ENCODE measurements at places on chromosomes 2 and 18.

GRCh38 chr2:16010011-16010410, 69.7 kb downstream of the MYCN start:
- no peak for DNase-seq

- no peak for DNase-seq
Observed at GRCh38 chr18:58862851-58863538, 1.7 kb upstream of the ZNF532 start.

DNA sequence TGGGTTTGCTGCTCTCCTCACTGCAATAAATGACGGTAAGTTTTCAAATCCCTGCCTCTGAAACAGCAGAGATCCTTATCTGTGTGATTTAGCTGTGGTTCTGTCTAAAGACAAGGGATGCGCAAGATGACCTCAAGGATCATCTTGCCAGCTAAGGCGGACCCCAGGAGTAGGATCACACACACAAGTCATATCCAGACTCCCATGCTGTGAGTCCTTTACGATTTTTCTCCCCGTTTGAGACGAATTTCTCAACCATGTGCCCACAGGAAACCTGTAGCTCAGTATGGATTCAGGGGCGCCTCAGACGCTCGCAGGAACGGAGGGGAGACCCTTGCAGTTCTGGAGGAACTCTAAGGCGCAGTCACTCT, 11.1 kb upstream of the DCTN1 start:
- DNase-seq: no peak

- DNase-seq: peak; percentile 99
Observed at GRCh38 chr2:223465793-223466192, 136.4 kb downstream of the SCG2 start.

DNA sequence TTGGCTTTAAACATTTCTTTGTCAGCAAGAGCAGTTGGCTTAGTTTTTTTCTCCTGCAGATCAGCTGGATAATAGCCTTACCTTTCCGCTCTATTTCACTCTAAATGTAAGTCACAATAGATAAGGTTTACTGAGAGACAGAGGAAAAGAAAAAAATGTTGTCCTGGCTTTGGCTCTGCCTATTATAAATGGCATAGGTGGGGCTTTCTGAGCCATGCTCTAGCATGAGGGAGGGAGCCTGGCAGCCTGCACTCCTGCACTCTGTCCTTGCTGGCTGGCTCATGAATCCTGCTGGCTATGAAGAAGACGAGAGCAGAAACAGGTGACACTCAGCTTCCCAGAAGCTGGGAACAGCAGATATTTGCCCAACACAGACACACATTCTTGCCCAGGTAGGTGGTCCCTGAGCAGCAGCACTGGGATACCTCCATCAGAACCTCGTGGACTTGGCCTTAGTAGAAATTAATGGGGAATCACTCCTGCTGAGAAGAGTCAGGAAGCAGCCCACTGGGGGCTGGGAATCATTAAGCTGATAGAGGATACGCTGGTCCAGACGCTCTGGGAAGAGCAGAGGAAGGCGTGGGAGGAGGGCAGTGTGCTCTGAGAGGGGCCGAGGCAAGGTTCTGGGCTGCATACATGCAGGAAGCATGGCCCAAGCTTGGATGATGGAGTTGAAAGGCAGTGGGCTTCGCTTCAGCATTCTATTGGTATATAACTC, 514.4 kb upstream of the HS6ST1 start:
- no peak for DNase-seq

- no peak for DNase-seq
Observed at GRCh38 chr2:187509667-187510417, 44.4 kb downstream of the TFPI start.

GRCh38 chr2:160006475-160006874, 55.9 kb downstream of the PLA2R1 start:
- no peak for DNase-seq

GRCh38 chr2:237278568-237278967, 135.4 kb downstream of the COL6A3 start:
- no peak for DNase-seq

- DNase-seq: peak; percentile 72
Observed at GRCh38 chr2:215664847-215665525, 229.1 kb upstream of the FN1 start.

DNA sequence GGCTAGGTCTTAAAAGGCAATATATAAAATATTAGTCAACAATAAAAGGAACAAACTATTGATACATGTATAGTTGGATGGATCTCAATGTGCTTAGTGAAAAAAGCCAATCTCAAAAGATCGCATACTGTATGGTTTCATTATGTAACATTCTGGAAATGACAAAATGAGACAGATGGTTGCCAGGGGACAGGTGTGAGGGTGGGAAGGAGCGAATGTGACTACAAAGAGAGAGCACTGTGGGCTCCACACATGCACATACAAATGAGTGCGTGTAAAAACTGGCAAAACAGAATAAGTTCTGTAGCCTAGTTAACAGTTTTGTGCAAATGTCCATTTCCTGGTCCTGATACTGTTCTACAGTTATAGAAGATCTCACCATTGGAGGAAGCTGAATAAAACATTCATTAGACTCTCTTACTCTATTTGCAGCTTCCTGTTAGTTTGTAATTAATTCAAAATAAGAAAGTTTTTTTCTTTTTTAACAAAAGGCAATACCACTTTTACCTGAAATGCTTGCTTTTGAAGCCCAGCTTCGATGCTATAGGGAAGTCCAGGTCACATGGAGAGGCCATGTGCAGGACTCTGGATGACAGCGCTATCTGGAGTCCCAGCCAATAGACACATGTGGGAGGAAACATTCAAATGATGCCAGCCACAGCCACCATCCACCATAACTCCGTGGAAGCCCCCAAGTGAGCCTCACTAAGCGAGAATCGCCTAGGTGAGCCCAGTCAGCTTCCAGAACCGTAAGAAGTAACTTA, 21.0 kb upstream of the C2orf80 start:
- DNase-seq: no peak

DNA sequence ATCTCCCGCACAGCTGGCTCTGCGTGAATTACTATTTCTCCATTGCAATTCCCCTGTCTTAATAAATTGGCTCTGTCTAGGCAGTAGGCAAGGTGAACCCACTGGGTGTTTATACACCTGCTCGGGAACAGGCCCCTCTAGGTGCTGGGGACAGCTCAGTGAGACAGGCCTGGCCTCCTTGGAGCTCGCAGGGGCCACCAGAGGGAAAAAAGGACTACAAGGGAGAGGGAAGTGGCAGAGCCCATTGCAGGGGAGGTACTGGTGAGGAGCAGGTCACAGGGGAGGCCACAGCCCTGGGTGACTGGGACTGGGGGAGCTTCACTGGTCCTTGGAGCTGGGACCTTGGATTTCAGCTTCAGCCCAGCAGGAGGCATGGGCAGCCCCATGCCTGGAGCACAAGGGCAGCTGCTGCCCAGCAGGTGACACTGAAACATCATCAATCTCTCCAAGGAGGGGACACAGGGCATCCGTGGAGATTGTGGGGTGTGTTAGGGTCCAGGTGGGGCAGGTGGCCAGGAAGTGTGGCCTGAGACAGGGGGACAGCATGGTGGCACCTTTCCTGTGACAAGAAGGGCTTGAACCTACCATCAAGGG, 31.2 kb downstream of the NGEF start:
- DNase-seq: no peak

DNA sequence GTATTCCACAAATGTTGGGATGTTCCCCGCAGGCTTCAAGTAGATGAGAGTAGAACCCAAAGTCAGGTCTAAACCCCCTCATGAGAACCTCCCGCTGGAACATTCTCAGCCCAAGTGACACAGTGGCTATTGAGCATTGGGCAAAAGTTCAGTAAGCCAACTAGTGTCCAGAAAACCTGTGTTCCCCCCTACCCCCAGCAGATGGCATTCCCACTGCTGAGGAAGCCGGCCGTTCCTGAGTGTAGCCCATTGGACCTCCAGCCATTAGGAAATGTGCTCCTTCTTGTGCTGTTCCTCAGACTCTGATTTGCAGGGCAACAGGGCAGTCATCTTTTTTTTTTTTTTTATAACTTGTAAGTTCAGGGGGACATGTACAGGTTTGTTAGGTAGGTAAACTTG, 152.1 kb downstream of the NCK2 start:
- no peak for DNase-seq

- peak; percentile 69 for DNase-seq
Observed at GRCh38 chr2:26033270-26033817, 540 bp upstream of the RAB10 start.

- peak; percentile 53 for DNase-seq
Observed at GRCh38 chr18:70373042-70373519, 84.2 kb downstream of the SOCS6 start.

GRCh38 chr2:163984986-163985385, 249.2 kb upstream of the FIGN start:
- no peak for DNase-seq

- DNase-seq: peak; percentile 46
Observed at GRCh38 chr2:119290859-119291587, 67.4 kb downstream of the STEAP3 start.

- no peak for DNase-seq
Observed at GRCh38 chr2:43941966-43942365, 53.8 kb downstream of the LRPPRC start.

- DNase-seq: no peak
Observed at GRCh38 chr2:189437926-189438325, 3.3 kb upstream of the WDR75 start.

DNA sequence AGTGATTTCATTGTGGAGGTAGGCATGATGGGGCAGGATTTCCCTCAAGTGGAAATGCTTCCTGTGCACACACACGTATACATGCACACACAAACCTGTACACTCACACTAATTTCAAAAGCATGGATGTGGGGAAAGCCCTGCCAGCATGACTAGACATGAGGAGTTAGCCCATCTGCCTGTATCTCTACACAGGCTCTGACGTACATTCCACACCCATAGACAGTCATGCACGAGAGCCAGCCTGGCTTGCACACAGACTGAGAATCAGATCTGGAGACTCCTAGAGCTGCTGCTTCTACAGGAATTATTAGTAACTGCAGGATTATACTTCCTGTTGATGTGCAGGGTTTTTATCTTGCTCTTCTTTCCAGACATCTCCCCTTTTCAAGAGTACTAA, 27.3 kb upstream of the NFU1 start:
- DNase-seq: no peak

DNA sequence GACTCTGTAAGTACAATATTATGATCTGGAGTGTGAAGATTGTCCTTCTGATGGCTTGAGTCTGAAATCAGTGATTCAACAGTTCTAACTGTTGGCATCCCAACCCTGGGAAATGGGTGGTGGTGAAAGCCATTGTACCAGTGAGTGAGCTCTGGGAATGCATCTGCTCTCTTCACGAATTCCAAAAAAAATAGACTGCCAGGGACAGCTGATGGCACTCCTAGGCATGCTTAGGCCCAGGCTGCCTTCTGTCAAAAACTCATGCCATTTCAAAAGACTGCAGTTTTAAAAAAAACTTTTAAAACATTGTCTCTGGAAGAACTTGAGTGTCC, 20.3 kb downstream of the OXER1 start:
- no peak for DNase-seq

DNA sequence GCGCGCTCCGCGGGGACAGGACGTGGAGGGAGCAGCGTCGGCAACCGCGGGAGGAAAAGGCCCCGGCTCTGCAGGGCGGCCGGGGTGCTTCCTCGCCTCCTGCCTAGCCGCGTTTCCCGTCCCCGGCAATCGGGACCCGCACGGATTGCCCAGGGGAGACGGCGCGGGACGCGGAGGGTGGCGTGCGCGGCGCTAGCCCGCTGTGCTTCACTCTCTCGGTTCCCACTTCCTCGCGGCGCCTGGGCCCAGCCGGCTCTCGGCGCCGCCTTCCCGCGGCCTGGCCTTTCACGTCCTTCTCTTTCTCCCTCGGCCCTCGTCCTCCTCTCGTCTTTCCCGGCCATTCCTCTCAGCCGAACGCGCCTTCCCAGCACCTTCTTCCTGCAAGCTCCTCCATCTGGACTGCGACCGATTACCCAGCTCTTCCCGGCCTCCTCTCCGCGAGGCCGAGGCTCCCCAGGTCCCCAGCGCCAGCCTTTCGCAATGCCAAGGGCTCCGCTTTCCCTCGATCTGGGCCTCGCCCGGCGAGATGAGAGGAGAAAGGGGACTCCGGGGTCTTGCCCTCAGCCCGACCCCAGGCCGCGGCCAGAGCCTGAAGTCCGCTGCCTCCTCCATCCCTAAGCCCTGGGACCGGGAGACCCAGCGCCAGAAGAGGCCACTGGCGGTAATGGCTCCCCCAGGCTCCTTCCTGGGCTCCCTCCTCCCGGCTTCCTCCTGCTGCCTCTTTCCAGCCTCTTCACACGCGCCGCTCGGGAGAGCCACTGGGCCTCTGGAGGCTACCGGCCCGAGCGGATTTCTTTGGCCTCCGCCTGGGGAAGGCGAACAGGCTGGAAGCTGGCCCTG, 34.3 kb upstream of the ATP6V1B1 start:
- no peak for DNase-seq

- DNase-seq: no peak
Observed at GRCh38 chr2:142531377-142531776, 346.1 kb upstream of the KYNU start.

GRCh38 chr2:222315443-222316121, 16.8 kb upstream of the PAX3 start:
- DNase-seq: no peak

DNA sequence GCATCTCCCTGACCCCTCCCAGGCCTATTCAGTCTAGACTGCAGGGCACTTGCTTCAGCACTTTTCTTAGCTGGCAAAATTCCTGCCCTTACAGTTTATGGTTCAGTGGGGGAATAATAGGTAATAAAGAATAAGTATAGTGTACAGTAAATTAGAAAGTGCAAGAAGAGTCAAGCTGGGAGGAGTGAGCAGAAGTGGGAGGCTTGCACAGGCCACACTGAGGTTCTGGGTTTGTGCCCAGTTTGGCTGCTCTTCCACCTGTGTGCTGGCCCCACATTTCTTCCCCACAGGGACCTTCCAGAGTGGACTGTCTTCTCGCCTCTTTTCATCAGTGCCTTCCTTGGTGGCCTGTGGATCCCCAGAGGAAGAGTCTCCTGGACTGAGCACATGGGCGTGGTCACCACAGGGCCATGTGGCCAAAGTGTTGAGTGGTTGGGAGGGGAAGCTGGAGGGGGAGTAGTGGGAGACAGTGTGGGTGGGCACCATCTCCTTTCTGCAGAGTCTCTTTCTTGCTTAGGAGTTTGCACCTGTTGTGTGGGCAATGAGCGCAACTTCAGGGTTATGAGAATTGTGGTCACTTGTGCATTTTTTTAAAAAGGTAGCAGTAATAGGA, 128.6 kb upstream of the ZSWIM2 start:
- DNase-seq: no peak

GRCh38 chr2:105431367-105432043, 32.7 kb upstream of the FHL2 start:
- DNase-seq: no peak

DNA sequence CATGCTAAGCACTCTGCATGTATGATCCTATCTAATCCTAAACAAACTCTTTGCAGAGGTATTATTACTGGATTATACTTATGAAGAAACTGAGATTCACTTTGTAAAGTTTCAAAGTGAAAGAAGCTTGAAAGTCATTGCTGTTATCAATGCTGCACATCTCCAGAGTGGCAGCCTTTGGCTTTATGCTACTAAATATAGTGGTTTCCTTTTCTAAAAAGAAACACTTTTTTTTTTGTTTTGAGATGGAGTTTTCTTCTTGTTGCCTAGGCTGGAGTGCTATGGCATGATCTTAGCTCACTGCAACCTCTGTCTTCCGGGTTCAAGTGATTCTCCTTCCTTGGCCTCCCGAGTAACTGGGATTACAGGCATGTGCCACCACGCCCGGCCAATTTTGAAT, 114.9 kb upstream of the RAB27B start:
- DNase-seq: no peak

All from astrocyte of the cerebellum (primary cell).